ENCODE measurements at places on chromosomes 11 and 22.

GRCh38 chr11:103944251-103944940, 92.0 kb upstream of the DDI1 start:
- DNase-seq, result no peak

GRCh38 chr22:19962909-19963806, 21.5 kb upstream of the TXNRD2 start:
- no peak for DNase-seq

- no peak for DNase-seq
Observed at GRCh38 chr11:76265771-76266241, 59.5 kb upstream of the WNT11 start.

- DNase-seq, result no peak
Observed at GRCh38 chr11:119222891-119223290, 16.8 kb downstream of the CBL start.

- DNase-seq, result no peak
Observed at GRCh38 chr11:1057806-1058205, 16.9 kb upstream of the MUC2 start.

- DNase-seq, result no peak
Observed at GRCh38 chr11:85867751-85868150, 12.6 kb downstream of the CCDC83 start.

GRCh38 chr22:24437741-24438328, 10.4 kb downstream of the ADORA2A start:
- DNase-seq, result no peak

DNA sequence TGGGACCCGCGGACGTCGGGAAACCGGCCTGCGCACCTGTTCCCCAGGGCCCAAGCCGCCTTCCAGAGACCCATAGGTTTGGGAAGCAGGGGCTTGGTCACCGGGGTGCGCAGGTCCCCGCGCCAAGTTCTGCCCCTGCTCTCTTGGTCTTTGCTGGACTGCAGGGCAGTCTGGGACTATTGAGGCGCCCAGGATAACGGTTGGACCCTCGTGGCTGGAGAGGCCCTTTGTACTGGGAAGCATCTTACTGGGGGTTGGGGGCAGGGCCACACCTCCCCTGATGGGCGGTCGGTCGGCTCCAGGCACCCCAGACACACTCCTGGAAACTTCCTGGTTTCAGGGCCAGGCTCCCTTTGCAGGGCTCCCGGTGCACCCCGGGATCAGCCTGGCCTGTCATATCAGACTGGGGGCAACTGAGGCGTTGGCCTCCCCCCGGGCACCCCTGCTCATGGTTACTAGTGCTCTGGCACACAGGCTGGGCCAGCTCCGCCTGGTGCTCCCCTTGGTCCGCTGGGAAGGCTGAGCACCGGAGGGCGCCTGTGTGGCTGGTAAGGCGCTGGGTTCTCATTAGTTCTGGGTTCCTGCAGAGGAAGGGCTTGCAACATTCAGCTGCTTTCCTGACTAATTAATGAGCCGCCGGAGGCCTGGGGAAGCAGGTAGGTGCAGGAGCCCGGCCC, 1250.5 kb downstream of the BRD1 start:
- no peak for DNase-seq

DNA sequence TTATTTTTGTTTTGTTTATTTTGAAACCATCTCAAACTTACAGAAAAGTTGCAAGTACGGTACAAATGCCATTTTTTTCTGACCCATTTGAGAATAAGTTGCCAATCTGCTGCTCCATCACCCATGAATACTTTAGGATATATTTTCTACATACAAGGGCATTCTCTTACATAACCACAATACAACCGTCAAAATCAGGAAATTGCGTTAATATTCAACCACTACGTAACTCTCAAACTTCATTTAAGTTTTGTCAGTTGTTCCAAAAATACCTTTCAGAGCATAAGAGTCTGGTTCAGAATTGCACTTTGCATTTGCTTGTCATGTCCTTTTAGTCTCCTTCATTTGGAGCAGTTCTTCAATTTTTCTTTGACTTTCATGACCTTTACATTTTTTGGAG, 194.3 kb upstream of the BDNF start:
- DNase-seq, result no peak

DNA sequence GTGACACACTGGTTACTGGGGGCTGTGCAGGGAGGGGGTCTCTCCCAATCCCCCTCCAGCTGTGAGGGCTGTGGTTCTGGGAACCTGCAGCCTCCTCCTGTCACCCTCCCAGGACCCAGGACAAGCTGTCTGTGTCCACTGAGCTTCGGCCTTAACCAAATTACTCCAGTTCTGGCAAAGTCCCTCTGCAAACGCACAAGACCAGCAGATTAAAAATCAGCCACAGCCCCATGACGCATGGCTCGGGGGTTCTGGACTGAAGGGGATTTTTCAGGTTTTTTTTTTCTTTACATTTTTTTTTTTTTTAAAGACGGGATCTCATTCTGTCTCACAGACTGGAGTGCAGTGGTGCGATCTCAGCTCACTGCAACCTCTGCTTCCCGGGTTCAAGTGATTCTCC, 32.2 kb upstream of the A4GALT start:
- no peak for DNase-seq

DNA sequence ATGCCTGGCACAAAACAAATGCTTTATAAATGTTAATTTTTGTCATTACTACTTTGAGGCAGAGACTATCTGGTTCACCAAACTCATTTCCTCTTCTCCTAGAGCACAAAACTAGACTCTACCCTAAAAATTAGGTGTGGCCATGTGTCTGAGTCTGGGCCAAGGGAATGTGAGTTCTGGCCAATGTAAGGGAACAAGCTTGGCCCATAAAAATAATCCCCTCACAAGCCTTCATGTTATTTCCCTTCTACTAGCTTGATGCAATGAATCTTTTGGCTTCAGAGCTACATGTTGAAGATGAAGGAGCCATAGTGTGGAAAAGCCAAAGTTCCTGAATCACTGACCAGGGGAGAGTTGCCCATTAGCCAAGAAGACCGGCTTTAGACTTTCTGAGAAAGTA, 406.5 kb upstream of the CCDC90B start:
- DNase-seq, result no peak

- no peak for DNase-seq
Observed at GRCh38 chr22:24181996-24182899, 961 bp downstream of the SUSD2 start.

- DNase-seq, result peak; percentile 20
Observed at GRCh38 chr11:110473706-110474105, 44.0 kb downstream of the FDX1 start.

DNA sequence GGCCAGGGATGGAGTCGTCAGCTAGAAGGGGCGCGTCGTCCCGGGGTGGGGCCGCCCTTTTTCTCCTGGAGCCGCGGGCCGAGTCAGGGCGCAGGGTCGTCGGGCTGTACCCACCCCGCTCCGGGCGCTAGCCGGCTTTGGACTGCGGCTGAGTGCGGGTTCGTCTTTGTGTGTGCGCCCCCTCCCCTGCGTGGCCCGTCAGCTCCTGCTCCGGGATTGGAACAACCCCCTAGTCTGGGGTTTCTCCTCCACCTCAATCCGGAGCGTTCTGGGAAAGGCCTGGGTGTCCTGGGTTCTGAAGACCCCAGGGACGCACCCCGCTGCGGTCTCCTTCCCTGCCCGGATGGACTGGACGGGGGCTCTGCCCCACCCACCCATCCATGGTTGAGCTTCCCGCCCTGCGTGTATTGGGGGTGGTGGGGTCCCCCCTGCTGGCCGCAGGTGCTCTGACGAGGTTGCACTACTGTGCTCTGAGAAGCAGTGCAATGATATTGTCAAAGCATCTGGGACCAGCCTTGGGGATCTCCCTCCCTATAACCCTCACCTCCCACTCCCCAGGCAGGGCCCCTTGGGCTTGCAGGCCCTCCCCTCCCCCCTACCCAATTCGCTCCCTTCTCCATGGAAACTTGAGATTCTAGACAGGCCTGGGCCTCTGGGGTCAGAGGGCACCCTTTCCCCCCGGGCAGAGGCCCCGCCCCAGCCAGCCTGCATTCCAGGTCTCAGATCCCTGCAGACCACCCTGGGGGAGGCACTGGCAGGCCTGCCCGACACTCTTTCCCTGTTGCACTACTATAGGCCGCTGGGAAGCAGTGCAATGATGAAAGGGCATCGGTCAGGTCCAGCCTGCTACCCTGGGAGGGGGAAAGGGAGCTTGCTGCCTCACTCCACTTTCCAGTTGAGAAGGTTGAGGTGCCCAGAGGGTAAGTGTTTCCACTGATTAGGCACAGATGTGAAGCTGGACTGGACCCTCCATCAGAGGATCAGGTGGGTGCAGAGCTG, 10.7 kb downstream of the SDF2L1 start:
- DNase-seq, result no peak

DNA sequence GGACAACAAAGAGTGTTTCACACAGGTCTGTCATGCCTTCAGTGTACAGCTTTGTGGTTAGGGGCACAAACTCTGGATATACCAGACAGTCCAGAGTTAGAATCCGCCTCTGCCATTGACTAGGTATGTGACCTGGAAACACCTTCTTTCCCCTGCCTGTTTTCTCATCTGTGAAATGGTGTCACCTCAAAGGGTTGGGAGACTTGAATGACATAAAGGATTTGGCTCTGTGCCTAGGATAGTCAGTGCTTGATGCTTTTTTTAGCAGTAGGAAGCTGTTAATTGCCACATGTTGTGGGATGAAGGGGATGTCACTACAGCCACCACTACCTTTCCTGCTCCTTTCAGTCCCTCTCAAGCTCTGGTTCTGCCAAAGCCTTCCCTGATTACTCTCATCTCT, 17.4 kb upstream of the LRRC55 start:
- no peak for DNase-seq

DNA sequence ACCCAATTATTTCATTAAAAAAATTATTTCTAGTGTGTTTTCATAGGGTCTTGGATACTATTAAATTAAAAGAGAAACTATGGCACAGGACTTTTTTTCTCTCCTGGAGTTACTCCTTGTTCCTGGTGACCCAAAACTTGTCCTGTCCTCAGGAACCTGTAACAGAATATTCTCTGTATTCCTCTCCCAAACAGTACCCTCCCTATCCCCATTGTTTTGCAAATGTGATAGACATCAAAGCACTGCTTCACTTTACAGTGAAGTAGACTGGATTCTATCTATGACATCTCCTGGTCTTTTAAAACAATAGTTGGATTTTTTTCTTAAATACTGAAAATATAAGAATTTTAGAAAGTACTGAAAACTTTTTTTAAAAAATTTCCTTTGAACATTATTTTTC, 37.2 kb downstream of the FAR1 start:
- DNase-seq, result no peak

DNA sequence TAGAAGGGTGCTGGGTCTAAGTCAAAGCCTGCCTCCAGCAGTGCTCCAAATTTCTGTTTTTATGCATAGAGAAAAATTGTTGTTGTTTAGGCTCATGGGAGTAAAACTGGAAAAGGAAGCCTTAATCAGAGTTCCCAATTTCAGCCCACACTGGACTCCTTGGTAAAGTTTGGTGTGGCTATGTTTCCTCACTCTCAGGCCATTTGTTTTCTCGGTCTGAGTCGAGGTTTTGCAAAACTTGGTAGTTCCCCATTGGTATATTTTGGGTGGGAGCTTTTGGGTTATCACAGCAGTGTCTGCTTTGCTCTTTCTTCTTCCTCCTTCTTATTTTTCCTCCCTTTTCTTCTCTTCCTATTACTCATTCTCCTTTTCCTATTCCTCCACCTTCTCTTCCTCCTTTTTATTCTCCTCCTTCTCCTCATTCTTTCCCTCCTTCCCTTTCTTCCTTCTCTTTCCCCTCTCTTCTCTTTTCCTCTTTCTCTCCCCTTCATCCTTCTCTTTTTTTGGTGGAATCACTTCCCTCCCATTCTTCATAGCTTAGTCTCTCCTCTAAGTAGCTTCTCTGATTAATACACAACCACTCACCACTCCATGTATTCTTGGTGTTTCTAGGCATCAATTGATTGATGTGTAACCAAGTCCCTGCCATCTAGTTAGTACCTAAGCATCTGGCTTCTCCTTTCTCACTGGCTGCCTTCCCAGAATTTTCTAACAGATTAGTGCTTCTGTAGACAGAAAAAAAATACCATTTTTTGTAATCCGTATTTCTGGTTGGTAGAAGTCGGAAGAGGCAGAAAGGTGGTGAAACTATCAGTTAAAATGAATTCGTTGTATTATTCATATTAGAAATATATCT, 10.1 kb downstream of the SLC5A1 start:
- DNase-seq, result no peak

DNA sequence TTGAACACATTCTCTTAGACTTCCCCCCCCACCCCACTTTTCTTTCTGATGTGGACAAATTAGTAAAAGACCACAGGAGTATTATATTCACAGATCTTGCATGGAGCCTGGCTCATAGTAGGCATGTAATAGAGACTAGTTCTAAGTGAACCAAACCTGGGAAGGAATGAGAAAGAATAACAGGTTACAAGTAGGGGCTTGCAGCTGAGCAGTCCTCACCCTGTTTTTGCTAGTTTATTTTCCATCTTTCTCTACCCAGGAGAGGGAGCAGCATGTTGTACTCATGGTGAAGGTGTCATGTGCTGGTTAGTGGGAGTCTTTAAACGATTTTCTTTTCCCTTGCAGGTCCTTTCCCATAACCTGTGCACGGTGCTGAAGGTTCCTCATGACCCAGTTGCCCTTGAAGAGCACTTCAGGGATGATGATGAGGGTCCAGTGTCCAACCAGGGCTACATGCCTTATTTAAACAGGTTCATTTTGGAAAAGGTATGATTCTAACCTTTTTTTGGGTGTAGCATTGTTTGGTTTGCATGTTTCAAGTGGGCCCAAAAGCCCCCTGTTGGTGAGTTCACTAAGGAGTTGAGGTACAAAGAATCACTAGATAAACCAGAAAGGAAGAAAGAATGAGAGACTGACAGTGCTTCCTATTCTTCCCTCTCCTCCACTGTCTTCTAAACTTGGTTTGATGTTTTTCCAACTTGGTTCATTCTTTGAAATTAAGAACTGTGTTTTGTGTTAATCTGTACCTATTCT, 30.1 kb downstream of the SWAP70 start:
- DNase-seq, result no peak

GRCh38 chr22:28904211-28904896, 21.0 kb downstream of the ZNRF3 start:
- no peak for DNase-seq

GRCh38 chr22:37740455-37741311, 43.8 kb downstream of the TRIOBP start:
- no peak for DNase-seq
